H1 (cell line): ENCODE measurements at places on chromosomes 6 and 20.

- DNase-seq: no peak
Measured at GRCh38 chr6:161835500-161836215, 561.8 kb upstream of the AGPAT4 start.

DNA sequence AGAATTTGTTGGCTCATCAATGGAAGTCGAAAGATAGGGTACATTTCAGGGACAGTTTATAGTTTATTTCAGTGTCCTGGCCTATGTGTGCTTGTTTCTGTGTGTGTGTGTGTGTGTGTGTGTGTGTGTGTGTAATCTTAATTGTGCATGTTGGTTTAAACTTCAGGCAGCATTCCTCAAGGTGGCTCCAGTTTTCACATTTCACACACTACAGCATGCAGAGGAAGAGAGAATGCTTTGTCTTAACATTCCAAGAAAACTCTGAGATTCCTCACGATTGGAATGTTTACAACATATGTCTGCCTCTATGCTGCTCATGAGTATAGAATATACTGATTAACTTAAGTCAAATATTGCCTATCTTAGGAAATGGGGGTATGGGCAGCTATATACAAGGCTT lies 332.6 kb upstream of the EPHA7 start:
- DNase-seq: no peak

DNA sequence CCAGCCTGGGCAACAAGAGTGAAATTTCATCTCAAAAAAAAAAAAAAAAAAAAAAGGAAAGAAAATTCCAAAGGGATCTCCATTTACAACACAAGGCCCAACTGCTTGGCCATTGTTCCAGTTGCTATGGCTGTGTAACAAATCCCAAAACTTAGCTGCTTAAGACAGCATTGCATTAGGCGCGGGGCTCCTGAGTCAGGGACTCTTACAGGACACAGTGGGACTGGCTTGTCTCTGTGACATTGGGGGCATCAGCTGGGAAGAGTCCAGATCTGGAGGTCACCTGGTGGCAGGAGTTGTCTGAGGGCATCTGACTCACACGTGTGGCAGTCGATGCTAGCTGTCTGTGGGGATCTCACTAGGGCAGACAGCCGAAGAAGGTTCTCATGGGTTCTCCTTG lies 35.6 kb downstream of the TTLL9 start:
- DNase-seq: no peak

DNA sequence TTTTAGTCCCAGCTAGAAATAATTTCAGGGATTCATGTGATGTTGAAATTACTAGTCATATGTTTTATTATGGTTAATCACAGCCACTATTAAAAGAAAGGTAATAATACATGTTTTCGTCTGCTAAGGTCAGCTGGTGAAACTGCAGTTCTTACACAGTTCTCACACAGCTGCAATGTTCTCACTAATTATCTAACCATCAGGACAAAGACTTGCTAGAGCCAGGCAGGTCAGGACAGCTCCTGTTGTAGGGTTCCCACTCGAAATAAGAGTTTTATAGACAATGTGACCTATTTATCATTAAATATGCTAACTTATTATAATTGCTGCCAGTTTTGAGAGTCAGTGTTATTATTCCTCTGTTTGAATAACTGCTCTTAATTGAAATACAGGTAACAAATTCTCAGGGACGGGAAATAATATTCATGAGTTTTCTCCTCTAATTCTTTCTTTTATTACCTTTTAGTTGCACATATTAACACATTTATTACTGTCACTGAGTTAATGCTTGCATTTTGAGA lies 97.9 kb downstream of the GJA1 start:
- no peak for DNase-seq

DNA sequence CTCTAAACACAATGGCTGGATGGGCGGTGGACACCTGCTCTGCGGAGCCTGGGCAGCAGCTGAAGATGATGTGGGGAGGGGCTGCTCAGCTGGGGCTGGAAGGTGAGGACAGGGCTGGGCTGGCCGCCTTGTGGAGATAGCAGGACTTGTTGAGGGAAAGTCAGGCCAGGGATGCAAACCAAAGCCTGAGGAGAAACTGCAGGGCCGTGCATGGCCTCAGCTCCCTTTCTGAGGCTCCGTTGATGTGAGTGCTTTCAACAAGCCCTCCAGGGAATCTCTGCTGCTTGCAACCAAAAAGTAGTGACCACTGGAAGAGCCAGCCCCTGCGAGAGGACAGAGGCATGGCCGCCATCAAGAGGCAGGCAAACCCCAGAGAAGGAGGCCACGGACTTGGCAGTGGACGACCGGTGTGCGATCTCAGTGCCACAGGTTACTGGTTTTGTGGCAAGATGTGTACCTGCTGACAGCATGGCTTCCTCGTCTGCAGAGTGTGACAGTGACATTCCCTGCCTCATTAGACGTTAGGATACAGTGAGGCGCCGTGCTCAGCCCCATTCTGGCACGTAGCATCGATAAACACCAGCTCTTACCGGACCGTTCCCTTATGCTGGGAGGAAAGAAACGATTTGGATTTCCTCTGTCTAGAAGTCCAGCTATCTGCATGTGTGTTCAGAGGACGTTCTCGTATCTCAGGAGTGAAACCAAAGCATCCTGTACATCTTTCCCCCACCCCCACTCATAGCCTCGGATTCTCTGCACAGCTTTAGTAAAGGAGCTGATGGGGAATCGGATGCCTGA lies 37.9 kb downstream of the ERMARD start:
- DNase-seq: peak; percentile 43

DNA sequence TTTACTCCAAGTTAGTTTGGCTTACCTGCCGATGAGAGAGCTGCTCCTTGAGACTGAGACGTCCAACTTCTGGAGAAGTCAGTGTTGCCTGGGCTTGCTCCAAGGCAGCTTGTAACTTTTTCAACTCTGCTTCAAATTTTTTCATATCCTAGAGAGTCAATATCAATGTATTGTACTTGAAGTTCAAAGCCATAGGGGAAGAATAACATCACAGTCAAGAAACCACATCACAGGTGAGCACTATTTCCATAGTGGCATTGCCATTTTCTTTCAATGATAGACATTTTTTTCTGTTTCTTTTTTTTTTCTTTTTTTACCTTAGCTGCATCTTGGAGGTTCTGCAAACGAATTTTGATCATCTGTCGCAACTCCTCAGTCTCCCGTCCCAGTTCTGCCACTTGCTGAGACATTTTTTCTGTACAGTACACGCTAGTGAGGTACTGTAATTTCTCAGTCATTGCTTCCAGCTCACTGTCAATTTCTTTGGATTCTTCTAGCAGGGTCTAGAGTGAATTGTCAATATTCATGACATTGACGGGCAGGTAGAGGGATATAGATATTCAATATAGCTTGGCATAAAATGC lies 326.7 kb downstream of the SYNE1 start:
- no peak for DNase-seq

- DNase-seq: no peak
Measured at GRCh38 chr20:59182401-59183044, 18.9 kb downstream of the ZNF831 start.
